ENCODE measurements at places on chromosomes 13 and 19. TPM values are rescaled to one million over a fixed set of nuclear protein-coding genes. Genes with fewer than 3 reads are reported as not detected.

LILRB1 gene
- 0.22 TPM for total RNA-seq

SEMA6B gene
- 0.17 TPM for total RNA-seq

MEF2B gene
- 3.0 TPM for total RNA-seq

PALM gene
- total RNA-seq: not detected

NPAS1 gene
- total RNA-seq: 1.1 TPM

KLK15 gene
- not detected for total RNA-seq

LIPE gene
- 7.6 TPM for total RNA-seq

LILRB3 gene
- 1.1 TPM for total RNA-seq
